ENCODE measurements at places on chromosomes 5 and 9.

DNA sequence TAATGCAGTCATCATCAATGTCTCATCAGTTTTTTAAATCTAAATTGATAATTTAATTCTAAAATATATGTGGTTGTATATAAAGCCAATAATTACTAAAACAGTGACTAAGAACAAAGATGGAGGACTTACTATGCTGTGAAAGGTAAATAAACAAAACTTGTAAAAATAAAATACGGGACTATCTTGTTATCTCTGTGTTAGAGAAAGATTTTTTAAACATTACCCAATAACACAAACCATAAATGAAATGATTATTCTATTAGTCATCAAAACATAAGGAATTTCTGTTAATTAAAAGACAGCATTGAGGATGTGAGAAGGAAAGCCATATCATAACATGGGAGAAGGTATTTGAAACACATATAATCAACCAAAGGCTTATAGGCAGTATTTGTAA is 226.2 kb upstream of the SMC2 start:
- no peak for DNase-seq

DNA sequence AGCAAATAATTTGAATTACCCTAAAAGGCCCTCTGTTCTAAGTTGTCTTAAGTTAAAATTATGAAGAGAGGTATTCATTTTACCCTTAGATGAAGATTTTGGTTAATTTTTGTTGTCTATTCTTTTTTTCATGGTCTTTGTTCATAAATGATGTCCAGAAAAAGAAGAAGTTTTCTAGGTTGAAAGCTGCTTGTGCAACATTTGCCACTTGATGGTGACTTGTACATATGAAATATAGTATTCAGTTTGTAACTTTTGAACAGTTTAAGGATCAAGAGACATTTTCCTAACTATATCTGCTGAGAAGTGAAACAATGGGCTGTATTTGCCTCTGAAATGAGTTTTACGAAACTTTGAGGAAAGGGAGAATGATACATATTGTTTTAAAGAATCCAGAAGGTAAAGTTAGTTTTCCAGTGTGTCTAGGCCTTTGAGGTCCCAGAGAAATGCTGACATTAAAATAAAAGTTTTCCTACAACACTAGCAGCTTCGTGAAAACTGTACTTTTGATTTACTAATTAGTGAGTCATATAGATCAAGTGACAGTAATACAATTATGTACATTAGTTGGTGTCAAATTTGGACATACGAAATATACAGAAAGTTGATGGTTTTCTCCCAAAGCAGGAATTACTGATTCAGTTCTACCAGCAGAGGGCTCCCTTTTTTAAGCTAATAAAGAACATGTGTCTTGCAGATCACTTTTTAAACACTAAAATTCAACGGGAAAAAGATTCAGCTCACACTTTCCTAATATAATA is 70.5 kb downstream of the PIK3R1 start:
- peak; percentile 85 for DNase-seq

DNA sequence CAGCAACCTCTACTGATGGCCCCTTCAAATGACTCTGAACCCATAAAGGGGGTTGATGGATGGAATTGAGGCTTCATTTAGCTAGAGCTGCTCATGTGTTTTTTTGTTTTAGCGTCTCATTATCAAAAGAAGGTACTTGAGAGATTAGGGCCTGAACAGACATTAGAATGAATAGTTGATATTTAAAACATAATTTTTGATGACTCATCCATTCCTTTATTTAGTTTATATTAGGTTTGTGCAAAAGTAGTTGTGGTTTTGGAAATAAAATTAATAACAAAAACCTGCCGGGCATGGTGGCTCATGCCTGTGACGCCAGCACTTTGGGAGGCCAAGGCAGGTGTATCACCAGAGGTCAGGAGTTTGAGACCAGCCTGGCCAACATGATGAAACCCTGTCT is 485.9 kb downstream of the PSAT1 start:
- no peak for DNase-seq

DNA sequence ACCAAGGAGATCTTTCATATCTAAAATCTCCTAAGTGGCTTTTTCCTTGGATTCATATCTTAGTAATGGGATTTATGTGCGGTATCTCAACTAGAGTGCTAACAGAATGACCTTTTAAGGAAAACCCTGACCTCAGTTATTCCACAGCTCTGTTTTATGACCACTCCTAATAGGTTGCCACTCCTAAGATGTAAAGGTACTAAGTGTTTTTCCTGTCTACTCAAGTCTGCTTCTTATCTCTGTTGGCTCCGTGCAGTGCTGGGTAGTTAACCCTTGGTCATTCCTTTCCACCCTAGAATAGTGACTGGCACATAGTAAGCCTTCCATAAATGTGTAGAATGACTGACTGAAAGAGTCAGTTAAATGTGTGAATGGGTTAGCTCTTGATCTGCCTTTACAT is 161.4 kb downstream of the DOCK2 start:
- no peak for DNase-seq

- DNase-seq, result no peak
These were observed 10.9 kb downstream of the ECM2 start for GRCh38 chr9:92524881-92525280.

DNA sequence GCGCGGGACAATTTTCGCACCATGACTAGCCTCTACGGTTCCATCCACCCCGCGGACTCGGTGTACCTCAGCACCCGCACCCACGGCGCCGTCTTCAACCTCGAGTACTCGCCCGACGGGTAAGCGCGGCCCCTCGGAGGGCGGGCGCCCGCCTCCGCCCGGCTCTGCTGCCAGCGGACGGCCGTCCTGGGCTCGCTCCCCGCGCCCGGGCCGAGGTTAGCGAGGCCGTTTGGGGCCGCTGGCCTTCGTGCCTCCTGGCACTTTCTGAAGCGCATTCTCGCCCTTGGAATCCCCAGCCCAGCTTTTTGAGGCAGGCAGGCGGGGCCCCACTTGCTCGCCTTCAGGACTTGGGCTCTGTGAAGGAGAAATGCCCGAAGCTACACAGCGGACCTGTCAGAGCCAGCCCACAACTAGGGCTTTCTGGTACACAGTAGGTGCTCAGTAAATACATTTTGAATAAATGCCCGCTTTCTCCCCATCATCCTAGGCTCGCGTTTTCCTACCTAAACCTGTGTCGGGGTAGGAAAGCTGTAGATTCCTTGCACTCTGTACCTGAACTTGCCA is 772 bp downstream of the DCAF10 start:
- DNase-seq, result peak; percentile 69

- DNase-seq, result no peak
These were observed 54.3 kb downstream of the CHSY3 start for GRCh38 chr5:129958581-129958980.

DNA sequence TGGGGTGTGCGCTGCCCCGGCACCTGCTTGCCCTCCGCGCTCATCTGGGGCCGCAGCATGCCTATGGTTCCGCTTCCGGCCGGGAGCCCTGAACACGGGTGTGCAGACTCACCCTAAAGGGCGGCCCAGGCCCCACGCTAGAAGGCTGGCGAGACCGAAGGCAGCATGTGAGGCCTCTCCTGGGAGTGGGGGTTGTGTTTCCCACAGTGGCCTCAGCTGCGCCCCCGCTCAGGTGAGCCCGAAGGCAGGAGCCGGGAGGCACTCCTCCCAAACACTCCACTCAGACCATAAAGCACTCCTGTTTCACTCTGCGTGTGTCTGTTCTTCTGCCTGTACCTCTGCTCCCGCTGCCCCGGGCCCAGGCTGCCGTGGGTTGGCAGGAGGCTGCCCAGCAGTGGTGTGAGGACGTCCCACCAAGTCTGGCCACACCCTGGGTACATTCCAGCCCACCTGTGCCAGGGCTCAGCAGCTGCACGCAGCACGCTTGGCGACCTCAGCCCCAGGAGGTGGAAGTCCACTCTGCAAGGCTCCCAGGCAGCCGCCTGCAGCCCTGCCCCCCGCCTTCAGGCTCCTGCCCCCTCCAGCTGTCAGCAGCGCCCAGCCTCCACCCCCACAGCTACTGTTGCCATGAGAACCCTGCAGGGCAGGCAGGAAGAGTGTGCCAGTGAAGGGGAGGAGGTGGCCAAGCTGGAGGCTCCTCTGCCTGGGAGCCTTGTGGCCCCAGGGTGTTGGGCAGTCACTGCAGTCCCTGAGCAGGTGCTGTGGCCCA is 1.2 kb upstream of the AJM1 start:
- peak; percentile 67 for DNase-seq

DNA sequence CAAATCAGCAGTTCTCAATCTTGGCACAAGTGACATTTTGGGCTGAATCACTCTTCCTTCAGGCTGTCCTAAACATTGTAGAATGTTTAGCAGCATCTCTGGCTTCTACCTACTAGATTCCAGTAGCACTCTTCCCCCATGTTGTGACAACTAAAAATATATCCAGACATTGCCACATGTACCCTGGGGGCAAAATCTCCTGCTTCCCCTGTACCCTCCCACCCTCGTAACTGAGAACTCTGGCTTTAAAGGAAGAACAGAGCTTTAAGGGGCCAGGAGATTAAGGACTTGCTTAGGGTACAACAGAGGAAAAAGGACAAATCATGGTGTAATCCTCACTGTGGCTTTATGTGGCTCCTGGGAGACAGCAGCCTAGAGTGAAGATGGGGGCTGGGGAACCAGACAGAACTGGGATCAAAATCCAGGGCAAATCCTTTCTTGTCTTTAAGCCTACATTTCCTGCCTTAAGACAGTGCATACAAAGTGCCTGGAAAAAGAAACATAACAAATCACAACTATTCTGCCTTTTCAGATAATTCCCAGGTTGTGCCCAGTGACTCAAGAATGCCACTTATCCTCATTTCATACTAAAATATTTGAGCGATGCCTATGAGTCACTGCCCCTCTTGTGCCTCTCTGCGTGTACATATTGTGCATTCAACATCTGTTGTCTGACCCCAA is 109.3 kb downstream of the DAPK1 start:
- DNase-seq, result no peak

- peak; percentile 87 for DNase-seq
These were observed 185.7 kb upstream of the IL12B start for GRCh38 chr5:159515909-159516415.

DNA sequence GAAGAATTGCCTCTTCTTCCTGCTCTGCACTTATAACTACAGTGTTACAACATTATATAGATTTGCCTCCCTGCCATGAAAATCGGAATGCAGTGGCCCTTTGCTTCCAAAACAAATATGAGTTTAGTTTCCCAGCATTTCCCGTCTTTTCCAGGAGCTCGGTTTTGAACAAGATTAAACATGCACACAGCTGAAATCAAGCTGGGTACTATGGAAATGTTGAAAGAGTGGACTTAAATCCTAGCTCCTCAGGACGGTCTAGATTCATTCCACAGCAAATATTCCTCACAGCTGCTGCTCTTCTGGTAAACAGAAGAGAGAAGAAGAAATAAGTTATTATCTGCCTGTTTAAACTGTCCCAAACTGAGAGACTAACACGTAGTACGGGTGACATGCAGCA is 161.4 kb downstream of the PIK3R1 start:
- DNase-seq, result no peak

- DNase-seq, result no peak
These were observed 75.9 kb downstream of the TENT4A start for GRCh38 chr5:6788956-6789649.

GRCh38 chr5:133933670-133934295 is 34.6 kb downstream of the C5orf15 start:
- DNase-seq, result peak; percentile 87

DNA sequence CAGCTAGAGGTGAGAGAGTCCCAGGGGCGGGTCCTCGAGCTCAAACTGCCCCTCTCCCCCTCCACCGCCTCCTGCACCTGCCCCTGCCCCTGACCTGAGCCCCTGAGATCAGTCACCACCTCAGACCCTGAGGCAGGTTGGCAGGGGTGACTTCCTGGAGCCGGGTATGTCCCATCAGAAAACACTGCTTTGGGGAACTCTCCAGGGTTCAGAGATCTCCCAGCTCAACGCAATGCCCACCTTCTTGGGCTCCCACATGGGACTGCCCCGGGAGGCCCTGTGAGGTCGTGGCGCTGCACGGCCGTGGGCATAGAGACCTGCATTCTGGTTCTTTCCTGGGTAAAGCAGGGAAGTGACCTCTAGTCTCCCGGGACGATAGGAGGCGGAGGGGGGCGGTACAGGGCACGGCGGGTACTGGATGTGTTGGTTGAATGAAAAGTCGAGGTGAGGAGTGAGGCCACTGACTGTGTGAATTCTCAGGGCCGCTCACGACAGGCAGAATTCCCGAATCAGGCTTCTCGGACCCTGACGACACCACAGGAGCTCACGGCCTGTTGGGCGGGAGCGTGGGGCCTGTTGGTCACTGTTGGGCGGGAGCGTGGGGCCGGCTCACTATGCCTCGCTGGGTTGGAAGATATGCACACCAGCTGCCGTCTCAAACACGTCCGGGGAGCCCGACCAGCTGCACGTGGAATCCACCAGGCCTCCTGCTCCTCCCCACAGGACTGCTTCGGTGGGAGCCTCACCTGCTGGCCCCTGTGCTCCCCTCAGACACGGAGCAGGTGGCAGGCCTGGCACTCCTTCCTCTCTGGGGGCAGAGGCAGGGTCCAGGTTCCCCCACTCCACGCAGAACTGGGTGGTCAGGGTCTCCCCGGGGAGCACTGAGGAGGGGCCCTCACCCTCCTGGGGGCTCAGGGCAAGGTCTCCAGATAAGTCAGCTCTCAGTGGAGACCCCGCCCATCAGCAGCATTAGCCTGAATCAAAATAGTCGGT is 178.0 kb upstream of the PPP1R26 start:
- DNase-seq, result no peak

Data from Karpas-422 (cell line).